ENCODE measurements at places on chromosomes 2 and 18. TPM values are rescaled to one million over a fixed set of nuclear protein-coding genes. Genes with fewer than 3 reads are reported as not detected.
A peak's percentile ranks its signal among the peaks of the same experiment; 100 is the strongest.

DNA sequence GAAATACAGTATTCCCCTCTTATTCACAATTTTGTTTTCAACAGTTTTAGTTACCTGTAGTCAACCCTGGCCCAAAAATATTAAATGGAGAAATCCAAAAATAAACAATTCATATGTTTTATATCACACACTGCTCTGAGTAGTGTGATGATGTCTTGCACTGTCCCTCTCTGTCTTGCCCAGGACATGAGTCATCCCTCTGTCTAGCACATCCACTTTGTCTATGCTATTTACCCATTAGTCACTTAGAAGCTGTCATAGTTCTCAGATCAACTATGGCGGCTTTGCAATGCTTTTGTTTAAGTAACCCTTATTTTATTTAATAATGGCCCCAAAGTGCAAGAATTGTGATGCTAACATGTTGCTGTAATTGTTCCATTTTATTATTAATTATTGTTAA is 380.6 kb upstream of the REG3G start:
- DNase-seq, result no peak
- no peaks in the 10 kb centered on the region for H3K4me1 ChIP-seq

MAP3K20 gene
- 47.9 TPM for total RNA-seq

GRCh38 chr2:206716623-206717022 is 1.6 kb downstream of the DYTN start:
- no peak for DNase-seq
- peaks cover 11% of the 10 kb centered on the region for H3K4me1 ChIP-seq
- no peaks in the 10 kb centered on the region for H3K36me3 ChIP-seq

RNU2-63P gene
- not detected for total RNA-seq

- no peaks in the 10 kb centered on the region for H3K36me3 ChIP-seq
- no peaks in the 10 kb centered on the region for H3K27me3 ChIP-seq
- no peak overlapping the region for H3K27ac ChIP-seq
- peaks cover 12% of the 10 kb centered on the region for H3K4me1 ChIP-seq
- DNase-seq, result no peak
Observed at GRCh38 chr2:209086761-209087160, 337.1 kb upstream of the MAP2 start.

DNA sequence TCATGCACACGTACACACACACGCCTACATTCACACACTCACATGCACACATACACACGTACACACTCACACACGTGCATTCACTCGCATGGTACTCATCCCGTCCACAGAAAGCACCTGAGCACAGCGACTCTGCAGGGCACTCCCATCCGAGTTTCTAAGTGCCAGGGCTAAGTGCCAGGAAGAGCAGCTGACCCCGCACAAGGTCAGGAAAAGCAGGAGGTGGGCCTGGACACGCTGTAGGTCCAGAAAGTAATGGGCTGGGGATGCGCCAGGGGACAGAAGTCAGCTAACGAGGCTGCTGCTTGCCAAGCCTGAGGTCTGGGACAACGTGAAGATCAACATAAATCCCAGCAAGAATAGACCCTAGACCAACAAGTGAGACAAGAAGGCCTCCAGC is 15.8 kb downstream of the ADI1 start:
- H3K36me3 ChIP-seq, result peaks cover 24% of the 10 kb centered on the region
- peak overlapping the region; percentile 6 for H3K27ac ChIP-seq
- no peaks in the 10 kb centered on the region for H3K4me1 ChIP-seq
- no peak overlapping the region for H3K4me3 ChIP-seq
- H3K27me3 ChIP-seq, result no peaks in the 10 kb centered on the region
- DNase-seq, result no peak
